ENCODE measurements at places on chromosomes 12 and 14. TPM values are rescaled to one million over a fixed set of nuclear protein-coding genes. Genes with fewer than 3 reads are reported as not detected.

PKP2 gene
- 54.7 TPM for total RNA-seq

DNA sequence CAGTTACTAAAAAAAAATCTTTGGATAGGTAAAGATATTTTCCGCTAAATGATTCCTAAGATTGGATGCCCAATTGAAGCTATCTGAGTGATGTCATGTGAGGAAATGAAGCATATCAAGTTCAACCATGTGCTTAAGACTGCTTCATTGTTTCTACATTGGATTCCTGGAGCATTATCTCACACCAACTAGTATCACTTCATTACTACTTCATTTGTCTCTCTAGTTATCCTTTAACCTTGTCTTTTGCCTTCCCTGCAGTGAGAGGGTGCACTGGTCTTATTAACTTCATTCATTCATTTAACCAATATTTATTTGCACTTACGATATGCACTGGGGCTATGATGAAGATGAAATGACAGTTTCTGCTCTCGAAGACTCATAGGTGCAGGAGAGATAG is 198.1 kb downstream of the SLC38A4 start:
- DNase-seq = no peak

SERPINA3 gene
- total RNA-seq = 5,211 TPM

GRCh38 chr12:114384739-114385138 is 21.2 kb downstream of the TBX5 start:
- no peak for DNase-seq

GRCh38 chr12:127113945-127114344 is 1153.0 kb upstream of the TMEM132C start:
- DNase-seq = no peak

CABP1 gene
- total RNA-seq = 0.26 TPM

OAS1 gene
- 22.1 TPM for total RNA-seq

DNA sequence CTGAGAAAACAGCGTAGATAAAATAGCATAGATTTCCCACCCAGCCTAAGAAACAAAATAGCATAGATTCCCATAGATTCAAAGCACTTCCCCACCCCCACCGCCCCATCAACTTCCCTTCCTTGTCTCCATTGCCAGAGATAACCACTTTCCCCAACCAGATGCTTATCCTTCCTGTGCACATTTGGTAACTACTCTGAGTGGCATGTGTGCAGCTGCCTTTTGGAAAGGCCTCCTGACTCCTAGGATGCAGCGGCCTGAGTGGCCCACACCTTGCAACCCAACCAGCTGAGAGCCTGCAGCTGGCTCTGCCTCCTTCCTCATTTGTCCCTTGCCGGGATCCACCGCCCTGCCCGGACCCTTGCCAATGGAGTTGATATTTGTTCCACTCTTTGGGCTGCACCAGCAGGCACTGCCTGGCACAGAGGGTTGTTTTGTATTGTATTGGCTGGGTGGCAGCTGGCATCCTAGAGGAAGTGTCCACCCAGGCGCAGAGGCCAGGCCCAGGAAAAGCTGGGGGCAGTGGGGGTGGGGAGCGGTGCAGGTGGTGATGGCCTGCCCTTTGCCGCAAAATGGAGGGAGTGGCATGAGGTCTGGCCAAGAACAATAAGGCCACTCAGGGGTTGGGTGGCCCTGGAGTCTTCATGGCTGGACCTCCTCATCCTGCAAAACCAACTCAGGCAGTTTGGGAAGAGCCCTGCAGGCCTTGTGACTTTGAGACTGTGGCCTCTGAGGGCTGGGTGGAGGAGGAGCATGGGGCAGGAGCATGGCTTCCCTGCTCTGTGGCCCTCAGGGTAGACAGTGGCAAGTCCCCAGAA is 4.9 kb downstream of the SLC48A1 start:
- no peak for DNase-seq

CELA1 gene
- not detected for total RNA-seq

GRCh38 chr14:50667684-50667995 is 466 bp downstream of the SAV1 start:
- no peak for DNase-seq

All from right lobe of liver (tissue), 6 donors.